ENCODE measurements at places on chromosomes 5 and 9.

- no peak for DNase-seq
These were observed 9.2 kb upstream of the SLC12A7 start for GRCh38 chr5:1121044-1121443.

DNA sequence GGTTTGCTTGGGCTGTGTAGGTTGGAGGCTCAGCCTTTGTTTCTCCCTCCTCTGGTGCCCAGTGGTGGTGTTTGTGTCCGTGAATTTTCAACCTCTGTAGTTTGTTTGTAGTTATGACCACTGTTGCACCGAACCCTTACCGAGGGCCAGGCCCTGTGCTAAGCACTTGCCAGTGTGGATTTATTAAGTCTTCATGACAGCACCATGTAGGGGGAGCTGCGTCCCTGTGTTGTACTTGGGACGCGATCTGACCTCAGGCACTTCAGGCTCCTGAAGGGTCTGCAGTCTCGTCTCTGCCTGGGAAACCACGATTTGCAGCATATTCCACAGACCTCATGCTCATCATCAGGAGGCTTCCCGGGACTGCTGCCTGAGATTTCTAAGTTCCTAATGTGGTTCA, 12.8 kb downstream of the TENT4A start:
- DNase-seq, result no peak

GRCh38 chr9:128420060-128420650, 502 bp upstream of the CERCAM start:
- no peak for DNase-seq

DNA sequence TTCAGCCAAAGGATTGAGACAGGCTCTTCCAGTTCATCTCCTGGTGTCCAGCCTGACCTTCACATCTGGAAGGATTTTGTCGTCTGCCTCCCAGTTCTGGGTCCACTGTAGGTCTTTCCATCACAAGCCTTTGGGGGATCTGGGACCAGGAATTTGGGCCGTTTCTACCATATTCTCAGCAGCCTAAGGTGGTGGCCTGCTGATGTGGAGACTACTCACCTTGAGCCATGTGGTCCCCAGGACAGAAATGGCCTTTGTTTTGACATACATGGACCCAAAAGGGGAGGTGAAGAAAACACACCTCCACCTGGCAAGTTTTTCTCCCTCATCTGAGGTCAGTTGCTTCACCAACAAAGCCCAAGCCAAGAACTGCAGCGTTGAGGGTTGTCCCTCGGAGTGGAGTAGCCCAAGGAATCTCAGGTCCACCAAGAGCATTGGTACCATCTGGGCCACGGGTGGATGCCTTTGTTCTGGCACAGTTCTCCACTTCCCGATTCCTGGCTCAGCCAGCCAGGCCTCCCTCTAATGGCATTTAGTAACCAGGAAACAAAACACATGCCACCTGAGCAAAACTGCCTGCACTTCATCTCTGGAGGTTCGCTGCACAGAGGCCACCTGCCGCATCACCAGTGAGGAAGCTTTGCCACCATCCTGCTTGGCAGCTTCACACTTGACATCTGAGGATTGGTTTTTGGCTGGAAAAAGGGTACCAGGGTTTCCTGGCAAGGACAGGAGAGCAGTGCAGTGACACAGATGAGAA, 24.7 kb downstream of the AMBP start:
- DNase-seq, result no peak

DNA sequence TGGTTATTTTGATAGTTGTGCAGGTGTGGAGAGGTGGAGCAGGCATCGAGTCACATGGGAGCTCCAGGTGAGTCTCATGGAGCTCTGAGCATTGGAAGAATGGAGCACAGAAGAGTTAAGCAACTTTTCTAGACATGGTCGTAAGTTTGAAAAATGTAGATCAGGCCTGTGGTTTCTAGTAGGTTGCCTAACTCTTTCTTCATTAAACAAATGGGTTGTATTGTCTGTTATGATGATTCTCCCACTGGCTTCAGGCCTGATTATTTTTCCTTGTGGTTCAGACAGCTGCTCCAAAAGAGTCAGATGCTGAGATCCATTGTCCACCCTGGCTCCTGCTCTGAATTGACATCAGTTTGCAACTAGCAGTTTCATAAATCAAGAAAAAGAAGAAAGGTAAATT, 80.3 kb upstream of the RPS23 start:
- DNase-seq, result peak; percentile 66

DNA sequence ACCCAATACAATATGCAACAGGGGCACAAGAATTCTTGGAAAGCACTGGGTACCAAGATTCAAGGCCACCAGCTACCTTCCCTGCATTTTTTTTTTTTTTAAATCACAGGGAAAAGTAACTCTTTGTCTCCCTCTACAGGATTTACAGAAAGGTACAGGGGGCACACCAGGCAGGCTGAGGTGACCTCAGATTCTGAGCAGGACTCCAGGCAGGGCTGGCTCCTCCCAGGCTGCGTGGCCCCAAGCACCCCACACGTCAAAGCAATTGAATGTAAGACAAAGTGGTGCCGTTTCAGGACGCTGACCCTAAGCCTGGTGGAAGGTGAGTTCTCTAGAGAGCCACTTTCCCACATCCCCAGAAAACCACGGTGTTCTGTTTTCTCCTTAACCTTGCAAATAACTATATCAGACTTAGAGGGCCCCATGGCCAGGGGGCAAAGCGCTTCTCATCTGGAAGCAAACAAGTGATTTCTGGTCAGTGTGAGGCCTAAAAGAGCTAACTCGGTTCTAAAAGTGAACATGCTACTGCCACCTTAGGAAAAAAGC, 222.6 kb downstream of the ROR2 start:
- DNase-seq, result no peak

- DNase-seq, result peak; percentile 38
These were observed 60.4 kb upstream of the TMED7 start for GRCh38 chr5:115686051-115686737.

DNA sequence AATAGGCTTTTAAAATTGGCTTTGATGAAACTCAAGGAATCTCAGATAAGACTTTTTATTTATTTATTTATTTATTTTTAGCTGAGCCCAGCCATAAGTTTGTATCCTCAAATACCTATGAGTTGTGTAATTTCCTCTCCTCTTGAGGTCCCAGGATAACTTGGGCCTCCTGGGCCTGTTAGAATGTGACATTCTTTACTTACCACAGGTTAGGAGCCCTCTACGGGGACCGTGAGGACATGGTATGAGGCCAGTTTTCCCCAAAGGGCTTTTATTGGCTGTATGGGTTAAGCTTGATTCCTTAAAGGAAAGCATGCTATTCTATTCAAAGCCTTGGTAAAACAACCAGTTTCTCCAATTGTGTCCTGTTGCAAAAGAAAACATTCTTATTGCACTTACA, 16.9 kb downstream of the SHISAL2B start:
- DNase-seq, result no peak

DNA sequence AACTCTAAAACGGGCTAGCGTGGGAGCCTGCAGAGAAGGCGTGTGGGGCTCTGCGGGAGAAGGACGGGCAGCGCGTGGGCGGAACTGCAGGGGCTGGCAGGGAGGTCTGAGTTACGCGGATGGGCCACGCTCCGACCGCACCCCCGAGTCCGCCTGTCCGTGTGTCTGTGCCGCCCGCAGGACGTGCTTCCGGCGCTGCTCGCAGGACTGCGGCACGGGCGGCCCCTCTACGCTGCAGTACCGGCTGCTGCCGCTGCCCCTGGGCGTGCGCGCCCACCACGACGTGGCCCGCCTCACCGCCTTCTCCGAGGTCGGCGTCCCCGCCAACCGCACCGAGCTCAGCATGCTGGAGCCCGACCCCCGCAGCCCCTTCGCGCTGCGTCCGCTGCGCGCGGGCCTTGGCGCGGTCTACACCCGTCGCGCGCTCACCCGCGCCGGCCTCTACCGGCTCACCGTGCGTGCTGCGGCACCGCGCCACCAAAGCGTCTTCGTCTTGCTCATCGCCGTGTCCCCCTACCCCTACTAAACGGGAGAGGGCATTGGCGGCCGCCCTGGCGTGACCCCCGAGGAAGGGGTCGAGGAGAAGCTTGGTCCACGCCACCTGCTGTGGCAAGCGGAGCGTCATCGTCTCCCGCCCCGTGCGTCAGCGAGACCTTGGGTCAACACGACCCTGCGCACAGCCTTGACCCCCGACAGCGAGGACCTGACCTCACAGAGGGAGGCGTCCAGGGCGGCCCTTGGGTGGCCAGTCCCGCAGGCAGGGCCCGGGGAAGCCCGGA, 11.4 kb upstream of the ASS1 start:
- DNase-seq, result no peak

DNA sequence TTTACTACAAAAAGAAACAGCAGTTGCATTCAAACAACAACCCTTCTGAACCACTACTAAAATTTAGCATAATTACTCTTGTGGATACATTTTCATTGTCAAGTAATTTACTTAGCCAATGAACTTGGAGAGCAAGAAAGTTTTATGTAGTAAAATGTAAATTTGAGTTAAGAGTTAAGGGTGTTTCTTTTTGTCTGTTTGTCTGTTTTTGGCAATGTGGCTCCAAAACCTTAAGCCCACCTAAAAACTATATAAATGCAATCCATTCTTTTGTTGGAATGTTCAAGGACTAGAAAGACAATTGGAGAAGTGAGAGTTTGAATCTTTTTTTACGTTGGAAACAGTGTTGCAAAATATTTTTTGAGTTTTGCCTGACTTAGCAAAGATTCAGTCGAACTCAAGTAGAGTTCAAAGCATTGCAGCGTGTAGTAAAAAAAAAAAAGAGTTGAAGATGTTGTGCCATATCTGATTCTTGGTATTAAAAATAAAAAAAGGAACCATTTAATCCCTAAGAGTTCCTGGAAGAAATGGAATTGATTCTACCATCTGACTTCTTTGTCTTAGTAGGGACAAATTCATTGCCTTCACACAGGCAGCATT, 867 bp downstream of the SYK start:
- no peak for DNase-seq

GRCh38 chr9:108665521-108666239, 190.1 kb downstream of the ACTL7B start:
- no peak for DNase-seq

DNA sequence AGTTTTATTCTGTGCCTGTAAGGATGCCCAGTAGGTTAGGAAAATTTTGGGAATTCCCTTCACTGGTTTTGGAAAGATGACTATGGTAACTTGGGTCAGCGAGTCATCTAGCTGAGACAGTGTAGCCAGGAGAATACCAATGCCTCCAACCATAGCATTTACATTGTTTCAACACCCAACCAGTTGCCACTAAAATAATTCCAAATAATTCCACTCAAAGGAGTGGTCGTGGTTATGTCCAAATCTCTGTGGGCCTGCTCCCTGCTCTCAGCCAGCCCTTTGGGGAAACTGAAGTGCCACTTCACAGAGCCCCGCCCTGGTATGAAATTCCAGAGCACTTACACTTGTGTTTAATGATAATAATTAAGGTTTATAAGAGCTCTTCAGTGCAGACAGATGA, 310.5 kb downstream of the PLK2 start:
- no peak for DNase-seq

DNA sequence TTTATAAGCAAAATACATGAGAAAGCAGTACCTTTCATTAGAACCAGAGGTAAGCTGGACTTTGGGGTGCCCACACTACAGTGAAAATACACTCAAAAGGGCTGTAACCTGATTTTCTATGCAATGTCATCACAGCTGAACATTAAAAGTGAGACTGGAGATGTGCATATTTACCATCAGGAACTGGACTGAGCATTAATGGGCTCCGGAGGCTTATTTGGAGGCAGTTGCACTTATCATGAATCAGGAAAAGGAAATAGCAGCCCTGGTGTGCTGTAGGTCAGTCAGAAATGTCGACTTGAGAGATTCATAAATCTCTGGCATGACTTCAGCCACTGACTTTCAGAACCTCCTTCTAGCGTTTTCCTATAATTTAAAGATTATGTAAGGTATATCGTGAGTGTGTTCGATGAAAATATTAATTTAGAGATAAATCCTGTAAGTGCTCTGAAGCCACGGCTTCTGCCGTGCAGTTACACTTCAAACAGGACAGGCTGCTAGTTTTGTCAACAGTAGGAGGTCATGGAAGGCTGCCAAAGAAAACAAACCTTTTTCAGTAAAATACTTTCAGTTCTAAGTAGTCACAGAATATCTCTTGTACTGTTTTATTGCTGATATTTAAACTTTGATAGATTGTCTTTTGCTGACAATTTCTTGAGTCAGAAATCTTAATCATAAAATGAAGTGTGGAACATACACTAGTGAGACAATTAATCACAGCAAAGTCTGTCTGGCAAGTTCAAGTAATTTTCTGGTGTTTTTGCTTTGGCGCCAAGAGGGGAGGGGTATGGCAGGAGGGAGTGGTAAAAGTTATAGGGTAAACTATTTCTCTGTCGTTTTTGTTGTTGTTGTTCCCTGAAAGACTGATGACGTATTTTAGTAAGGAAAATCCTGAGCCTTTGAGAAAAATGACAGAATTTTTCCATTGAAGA, 939.7 kb downstream of the NR2F1-AS1 start:
- peak; percentile 76 for DNase-seq

DNA sequence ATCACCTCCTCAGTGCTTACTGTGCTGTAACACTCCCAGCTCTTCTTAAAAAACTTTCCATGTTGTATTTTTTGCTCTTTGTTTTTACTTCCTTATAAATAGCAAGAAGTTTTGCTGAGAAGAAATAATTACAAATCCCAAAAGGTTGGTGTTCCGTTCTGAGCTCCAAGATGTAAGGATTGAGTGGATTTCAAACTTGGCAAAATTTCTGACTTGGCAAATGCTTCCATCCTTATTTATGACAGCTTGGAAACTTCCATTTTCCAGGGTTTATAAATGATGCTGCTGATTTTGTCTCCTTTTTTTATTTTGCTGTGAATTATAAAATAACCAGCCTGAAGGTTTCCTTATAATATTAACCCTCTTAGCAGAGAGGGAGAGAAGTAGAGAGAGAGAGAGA, 151.9 kb downstream of the NTRK2 start:
- no peak for DNase-seq

- no peak for DNase-seq
These were observed 43.8 kb downstream of the WDR36 start for GRCh38 chr5:111135946-111136345.

- no peak for DNase-seq
These were observed 162.5 kb downstream of the IRX2 start for GRCh38 chr5:2588850-2589501.

DNA sequence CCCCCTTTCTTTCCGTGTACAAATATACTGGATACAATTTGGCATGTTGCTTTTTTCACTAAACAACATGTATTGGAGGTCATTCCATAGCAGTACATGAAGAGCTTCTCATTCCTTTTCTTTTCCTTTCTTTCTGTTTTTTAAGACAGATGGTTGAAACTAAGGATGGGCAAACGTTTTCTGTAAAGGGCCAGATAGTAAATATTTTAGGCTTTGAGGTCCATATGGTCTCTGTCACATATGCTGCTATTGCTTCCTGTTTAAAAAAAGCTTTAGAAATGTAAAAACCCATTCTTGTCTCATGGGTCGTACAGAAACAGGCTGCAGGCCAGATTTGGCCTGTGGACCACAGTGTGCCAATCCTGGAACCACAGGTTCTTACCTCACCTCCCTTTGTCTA, 160.1 kb downstream of the ACER2 start:
- no peak for DNase-seq

DNA sequence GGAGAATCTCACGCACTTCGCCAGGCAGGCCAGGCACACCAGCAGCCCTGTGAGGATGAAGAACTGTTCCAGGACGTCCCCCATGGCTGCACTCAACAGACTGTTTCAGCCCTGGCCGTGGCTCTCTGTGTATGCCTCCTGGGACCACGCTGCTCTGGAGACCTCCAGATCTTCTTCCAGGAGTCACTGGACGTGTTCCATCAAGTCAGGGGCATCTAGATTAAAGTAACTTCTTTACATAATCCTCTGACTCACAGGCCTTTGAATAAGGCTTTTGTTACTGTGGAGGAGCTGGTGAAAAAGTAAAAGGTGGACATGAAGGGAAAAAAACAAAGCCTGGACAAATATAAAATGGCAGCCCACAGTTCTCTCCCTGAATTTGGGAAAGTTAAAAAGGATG, at the start of gene HSD17B3:
Gene HSD17B3 (minus strand): TSS at position 156 of the 400 bp plus-strand sequence. CDS start 72 bp downstream, at position 84.
- no peak for DNase-seq
